ENCODE measurements at places on chromosomes 1 and 21.

DNA sequence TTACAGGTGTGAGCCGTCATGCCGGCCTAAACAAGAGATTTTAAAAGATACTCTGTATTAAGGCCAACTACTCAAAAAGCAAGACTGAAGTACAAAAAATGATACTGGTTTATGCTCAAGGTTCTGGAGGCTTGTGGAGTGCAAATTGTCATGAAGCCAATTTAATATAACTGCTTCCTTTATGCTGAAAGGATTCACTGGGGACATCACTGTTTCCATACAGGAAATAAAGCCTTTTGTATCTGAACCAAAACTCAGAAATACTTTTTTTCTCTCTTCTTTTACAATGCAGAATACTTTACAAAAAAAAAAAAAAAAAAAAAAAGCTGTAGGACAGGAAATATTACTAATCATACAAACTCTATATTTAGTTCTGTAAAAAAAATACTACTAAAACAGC, 55.5 kb upstream of the CNN3 start:
- no peak for DNase-seq

- DNase-seq: no peak
These were observed 37.9 kb downstream of the WDR3 start for GRCh38 chr1:117967477-117967876.

GRCh38 chr1:67171978-67172377, 5.7 kb downstream of the IL23R start:
- DNase-seq: no peak

DNA sequence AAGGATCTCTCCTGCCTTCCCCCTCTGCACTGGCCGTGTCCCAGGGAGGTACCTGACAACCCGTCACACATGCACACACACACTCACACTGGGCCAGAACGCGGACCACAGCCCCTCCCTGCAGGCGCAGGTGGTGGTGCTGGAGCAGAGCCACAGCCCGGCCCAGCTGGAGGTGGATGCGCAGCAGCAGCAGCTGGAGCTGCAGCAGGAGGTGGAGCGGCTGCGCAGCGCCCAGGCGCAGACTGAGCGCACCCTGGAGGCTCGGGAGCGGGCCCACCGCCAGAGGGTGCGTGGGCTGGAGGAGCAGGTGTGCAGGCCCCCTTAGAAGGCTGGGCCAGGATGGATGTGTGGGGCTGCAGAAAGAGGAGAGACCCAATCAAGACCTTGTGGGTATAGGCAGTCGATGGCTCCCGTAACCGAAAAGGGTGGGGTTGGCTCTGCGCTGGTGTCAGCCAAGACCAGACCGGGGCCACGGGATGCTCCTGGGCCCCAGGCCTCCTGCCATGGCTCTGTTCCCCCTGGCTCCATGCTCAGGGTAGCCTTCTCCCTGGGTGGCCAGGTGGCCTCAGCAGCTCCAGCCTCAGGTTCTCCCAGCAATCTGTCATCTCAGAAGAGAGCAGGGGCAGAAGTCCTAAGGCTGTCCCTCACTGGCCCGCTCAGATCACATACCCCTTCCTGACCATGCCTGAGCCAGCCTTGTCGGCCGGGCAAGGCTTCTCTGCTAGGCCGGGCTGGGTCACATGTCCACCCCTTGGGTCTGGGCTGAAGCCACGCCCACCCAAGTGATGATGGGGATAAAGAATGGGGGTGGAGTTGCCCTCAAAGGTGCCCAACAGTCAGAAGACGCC, 8.9 kb downstream of the MFAP2 start:
- DNase-seq: no peak

DNA sequence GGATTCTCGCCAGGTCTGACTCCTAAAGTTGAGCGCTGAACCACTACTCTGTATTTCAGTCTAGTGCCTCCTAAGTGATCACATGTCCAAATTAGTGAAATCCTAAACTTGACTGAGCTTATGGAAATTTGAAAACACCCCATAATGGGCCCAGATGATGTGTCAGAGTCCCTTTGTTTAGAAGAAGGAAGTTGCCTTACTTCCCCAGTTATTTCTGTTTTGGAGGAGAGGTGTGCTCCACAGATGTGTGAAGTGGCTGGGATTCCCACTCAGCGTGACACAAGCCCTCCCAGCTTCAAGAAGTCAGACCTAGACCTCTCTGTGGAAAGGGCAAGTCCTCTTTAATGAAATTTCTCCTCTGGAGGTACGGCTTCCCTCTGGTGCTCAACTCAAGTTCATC, 188.8 kb downstream of the TTLL7 start:
- DNase-seq: no peak

- no peak for DNase-seq
These were observed 32.0 kb downstream of the CCSAP start for GRCh38 chr1:229310833-229311232.
